ENCODE measurements at places on chromosomes 5 and 9. TPM values are rescaled to one million over a fixed set of nuclear protein-coding genes. Genes with fewer than 3 reads are reported as not detected.

The DAP gene
- 130 TPM for total RNA-seq

GRCh38 chr5:126988021-126988569 lies 42.3 kb downstream of the MARCHF3 start:
- no peak for DNase-seq
- H3K27ac ChIP-seq, result no peak overlapping the region
- H3K27me3 ChIP-seq, result no peaks in the 10 kb centered on the region
- no peaks in the 10 kb centered on the region for H3K36me3 ChIP-seq
- H3K4me1 ChIP-seq, result no peaks in the 10 kb centered on the region
- H3K4me3 ChIP-seq, result no peak overlapping the region

DNA sequence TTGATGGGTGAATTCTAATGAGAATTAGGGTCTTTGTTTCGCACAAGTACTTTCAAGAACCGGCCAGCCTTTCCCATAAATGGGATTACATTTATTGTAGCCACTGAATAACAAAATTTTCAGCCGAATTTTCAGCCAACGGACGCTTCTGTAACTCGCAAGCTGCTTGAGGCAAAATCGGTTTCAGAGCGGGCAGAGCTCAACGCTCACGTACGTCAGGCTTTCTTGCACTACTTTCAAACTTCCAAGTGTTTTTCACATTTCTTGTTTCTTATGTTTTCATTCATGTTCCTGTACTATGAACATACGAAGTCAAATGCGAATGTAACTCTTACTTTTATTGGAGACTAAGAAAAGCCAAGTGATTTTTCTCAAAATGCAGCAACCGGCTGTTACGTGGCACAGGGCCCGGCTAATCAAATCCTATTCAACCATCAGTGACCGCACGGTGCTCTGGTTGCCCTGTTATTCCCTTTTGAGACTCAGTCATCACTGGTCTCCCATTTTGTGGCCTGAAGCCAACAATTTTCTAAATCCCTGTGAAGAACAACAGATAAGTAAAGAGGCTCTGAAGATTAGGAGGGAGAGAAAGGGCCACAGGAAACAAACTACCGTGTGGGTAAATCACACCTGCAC lies 68.5 kb downstream of the SLC28A3 start:
- peaks cover 23% of the 10 kb centered on the region for H3K4me1 ChIP-seq
- no peaks in the 10 kb centered on the region for H3K36me3 ChIP-seq
- no peaks in the 10 kb centered on the region for H3K27me3 ChIP-seq
- no peak overlapping the region for H3K4me3 ChIP-seq
- no peak for DNase-seq

The F2R gene
- 27.9 TPM for total RNA-seq

The GNG10 gene
- total RNA-seq, result 57.3 TPM

GRCh38 chr5:89690331-89690730 lies 719.2 kb downstream of the CETN3 start:
- H3K36me3 ChIP-seq, result no peaks in the 10 kb centered on the region
- DNase-seq, result no peak
- H3K4me1 ChIP-seq, result no peaks in the 10 kb centered on the region
- H3K4me3 ChIP-seq, result no peak overlapping the region
- H3K27ac ChIP-seq, result no peak overlapping the region

The IL5 gene
- not detected for total RNA-seq

GRCh38 chr5:118126159-118126558 lies 862.2 kb downstream of the DTWD2 start:
- no peak overlapping the region for H3K27ac ChIP-seq
- H3K27me3 ChIP-seq, result no peaks in the 10 kb centered on the region
- no peak overlapping the region for H3K4me3 ChIP-seq
- no peaks in the 10 kb centered on the region for H3K36me3 ChIP-seq
- DNase-seq, result no peak

DNA sequence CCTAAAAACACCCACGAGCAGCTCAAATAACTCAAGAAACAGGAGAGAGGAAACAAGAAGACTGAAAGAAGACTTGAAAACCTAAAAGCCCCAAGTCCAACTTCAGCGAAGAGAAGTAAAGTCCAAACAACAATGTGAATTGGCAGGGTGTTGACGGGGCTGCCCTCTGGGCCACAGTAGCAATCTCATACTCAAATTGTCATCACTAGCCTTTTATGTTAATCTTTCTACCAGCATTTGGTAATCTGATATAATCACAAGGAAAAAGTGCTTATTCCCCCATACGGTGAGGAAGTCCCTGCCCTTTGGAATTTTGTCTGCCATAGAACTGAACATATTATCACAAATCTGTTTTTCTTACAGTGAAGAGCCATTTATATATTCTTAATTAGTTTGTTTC lies 51.5 kb upstream of the IFNE start:
- no peak for DNase-seq
- H3K4me1 ChIP-seq, result no peaks in the 10 kb centered on the region
- no peak overlapping the region for H3K27ac ChIP-seq

GRCh38 chr9:98686961-98687855 lies 21.5 kb downstream of the GABBR2 start:
- DNase-seq, result no peak
- H3K36me3 ChIP-seq, result no peaks in the 10 kb centered on the region
- no peak overlapping the region for H3K4me3 ChIP-seq
- no peak overlapping the region for H3K27ac ChIP-seq

The COL27A1 gene
- total RNA-seq, result 13.9 TPM

DNA sequence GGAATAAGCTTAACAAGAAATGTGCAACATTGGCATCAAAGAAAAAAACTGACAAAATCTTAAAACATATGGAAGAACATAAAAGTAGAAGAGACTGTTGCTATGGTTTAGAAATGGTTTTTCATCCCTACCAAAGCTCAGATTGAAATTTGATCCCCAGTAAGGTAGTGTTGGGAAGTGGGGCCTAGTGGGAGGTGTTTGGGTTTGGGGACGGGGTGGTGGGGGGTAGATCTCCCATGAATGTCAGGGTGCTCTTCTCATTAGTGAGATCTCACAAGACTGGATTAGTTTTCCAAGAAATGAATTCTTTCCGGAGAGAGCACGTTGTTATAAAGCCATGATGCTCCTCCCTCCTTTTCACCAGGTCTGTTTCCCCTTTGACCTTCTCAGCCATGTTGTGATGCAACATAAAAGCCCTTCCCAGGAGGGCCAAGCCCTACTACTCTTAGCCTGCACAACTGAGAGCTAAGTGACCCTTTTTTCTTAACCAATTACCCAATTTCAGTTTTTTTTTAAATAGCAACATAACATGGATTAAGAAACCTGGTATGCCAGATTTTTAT lies 10.6 kb downstream of the TMEM167A start:
- no peak overlapping the region for H3K4me3 ChIP-seq
- no peak overlapping the region for H3K27ac ChIP-seq
- DNase-seq, result no peak
- H3K27me3 ChIP-seq, result no peaks in the 10 kb centered on the region

GRCh38 chr9:24096756-24097155 lies 270.7 kb upstream of the ELAVL2 start:
- no peak overlapping the region for H3K27ac ChIP-seq
- H3K4me3 ChIP-seq, result no peak overlapping the region
- H3K27me3 ChIP-seq, result no peaks in the 10 kb centered on the region
- H3K4me1 ChIP-seq, result no peaks in the 10 kb centered on the region
- no peaks in the 10 kb centered on the region for H3K36me3 ChIP-seq
- no peak for DNase-seq
